ENCODE measurements at places on chromosomes 7 and 10. TPM values are rescaled to one million over a fixed set of nuclear protein-coding genes. Genes with fewer than 3 reads are reported as not detected.
A peak's percentile ranks its signal among the peaks of the same experiment; 100 is the strongest.

Gene PEX1
- total RNA-seq: 67.6 TPM

GRCh38 chr7:17611611-17612010 is 313.2 kb downstream of the AHR start:
- no peak for DNase-seq

- no peak for DNase-seq
Observed at GRCh38 chr10:111037858-111038257, 39.0 kb upstream of the ADRA2A start.

- DNase-seq: no peak
Observed at GRCh38 chr10:129331207-129331838, 135.7 kb upstream of the MGMT start.

GRCh38 chr10:123143162-123143824 is 4.6 kb upstream of the HMX2 start:
- DNase-seq: peak; percentile 64

DNA sequence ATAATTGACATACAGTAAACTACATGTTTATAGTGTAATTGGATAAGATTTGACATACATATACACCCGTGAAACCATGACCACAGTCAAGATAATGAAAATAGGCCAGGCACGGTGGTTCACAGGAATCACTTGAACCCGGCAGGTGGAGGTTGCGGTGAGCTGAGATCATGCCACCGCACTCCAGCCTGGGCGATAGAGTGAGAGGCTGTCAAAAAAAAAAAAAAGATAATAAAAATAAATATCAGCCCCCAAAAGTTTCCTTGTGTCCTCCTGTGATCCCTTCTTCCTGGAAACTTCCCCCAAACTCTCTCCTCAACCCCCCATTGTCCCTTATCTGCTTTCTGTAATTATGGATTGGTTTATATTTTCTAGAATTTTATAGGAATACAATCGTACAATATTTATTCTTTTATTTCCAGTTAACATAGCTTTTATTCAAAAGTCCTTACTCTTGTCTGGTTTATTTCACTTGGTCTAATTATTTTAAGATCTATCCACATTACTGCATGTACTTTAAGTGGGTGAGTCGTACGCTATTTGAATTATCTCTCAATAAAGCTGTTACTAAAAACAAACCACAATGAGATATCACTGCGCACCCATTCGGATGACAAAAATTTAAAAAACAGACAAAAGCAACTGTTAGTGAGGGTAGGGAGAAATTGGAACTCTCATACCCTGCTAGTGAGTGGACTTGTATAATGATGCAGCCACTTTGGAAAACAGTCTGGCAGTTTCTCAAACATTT is 30.1 kb upstream of the TNPO3 start:
- no peak for DNase-seq

DNA sequence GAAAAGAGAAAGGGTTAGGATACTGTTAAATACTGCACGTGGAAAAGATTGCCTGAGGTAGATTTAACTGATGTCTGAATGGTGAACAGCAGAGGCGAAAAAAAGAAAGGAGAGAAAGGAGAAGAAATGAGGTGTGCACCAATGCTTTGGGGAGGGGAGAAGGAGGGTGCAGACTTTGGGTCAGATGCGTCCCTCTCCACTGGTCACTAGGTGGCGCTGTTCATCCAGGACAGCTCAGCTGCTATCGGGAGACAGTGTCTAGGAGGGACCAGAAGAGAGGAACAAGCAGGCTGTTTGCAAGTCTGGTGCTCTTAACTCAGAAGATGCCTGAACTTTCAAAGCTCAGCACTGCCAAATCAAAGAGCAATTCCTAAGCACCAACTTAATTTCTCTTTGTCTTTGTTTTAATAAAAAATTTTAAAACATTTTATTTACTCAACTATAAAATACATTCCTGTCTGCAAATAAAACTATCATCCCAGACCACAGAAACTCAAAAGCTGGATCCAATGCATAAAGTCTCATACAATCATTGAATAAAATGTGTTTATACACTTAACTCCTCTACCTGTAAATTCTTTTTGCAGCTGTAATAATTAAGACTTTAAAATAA is 83.9 kb upstream of the PDLIM1 start:
- DNase-seq: peak; percentile 92

Gene NIPSNAP2
- 69.0 TPM for total RNA-seq

- DNase-seq: peak; percentile 76
Observed at GRCh38 chr10:132308587-132309470, 1.1 kb upstream of the STK32C start.

Gene DLD
- total RNA-seq: 136 TPM

DNA sequence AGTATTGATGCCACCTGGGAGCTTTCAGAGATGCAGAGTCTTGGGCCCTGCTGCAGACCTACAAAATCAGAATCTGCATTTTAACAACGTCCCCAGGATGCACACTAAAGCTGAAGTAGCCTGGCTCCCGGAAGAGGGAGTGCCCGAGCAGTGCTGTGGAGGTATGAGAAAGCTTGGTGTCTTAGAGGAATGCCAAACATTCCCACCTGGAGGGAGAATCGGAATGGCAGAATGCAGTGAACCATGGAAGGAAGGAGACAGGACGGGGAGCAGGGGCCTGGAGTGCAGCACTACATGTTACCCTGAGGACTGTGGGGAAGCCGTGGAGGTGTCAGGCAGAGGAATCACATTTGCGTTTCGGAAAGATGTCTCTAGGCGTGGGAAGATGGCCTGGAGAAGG is 90.9 kb downstream of the AOAH start:
- DNase-seq: peak; percentile 45

DNA sequence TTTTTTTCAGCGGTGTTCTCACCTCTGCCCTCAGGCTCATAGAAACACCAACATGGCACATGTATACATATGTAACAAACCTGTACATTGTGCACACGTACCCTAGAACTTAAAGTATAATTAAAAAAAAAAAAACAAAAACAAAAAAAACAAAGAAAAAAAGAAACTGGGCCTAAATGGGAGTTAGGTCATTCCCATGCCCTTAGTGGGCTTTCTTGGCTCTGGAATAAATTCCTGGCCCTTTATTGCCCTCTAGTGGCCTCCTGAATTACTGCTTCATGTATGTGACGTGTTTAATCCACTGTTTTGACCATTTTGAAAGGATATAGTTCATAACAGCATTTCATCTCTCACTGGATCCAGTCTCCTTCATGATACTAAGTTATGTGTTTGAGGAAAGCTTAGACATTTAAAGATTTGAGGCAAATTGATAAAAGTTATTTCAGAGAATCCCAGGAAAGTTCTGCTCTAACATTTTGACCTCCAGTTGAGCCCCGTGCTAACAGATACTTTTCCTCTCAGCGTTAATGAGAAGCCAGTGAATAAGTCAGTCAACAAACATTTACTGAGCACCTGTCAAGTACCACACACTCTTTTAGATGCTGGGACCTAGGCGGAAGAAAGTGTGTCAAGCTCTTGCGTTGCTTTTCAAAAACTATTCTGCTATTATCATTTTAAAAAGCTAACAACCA is 54.7 kb upstream of the SYPL1 start:
- peak; percentile 82 for DNase-seq

Gene TAS2R41
- not detected for total RNA-seq

- DNase-seq: no peak
Observed at GRCh38 chr10:31698181-31698830, 230.3 kb downstream of the ARHGAP12 start.

GRCh38 chr10:11242443-11243387 is 225.0 kb downstream of the CELF2 start:
- DNase-seq: no peak

DNA sequence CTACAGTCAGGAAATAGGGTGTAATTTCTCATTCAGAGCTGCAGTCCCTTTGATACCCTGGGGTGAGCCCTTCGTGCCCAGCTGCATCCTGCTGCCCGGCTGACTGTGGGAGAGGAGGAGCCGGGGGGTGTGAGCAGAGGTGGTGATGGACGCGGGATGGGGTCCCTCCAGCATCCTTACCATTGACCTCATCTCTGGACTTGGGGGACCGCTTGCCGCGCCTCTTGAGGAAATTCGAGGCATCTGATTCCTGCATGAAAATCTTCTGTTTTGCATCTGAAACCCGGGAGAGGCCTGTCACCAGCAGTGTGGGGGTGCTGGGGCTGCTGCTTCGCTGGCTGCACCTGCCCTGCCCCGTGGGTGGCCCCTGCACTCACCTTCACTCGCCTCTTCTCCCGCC is 816 bp downstream of the UCMA start:
- DNase-seq: no peak

Gene ANXA11
- total RNA-seq: 2.7 TPM

- no peak for DNase-seq
Observed at GRCh38 chr7:111865430-111865829, 303.1 kb upstream of the IMMP2L start.

GRCh38 chr10:86079088-86079487 is 287.5 kb downstream of the GRID1 start:
- DNase-seq: no peak

- peak; percentile 45 for DNase-seq
Observed at GRCh38 chr7:3164380-3164792, 120.7 kb upstream of the CARD11 start.

- peak; percentile 79 for DNase-seq
Observed at GRCh38 chr10:126147866-126148587, 240.2 kb downstream of the ADAM12 start.

- DNase-seq: no peak
Observed at GRCh38 chr10:75231672-75232581, 3.8 kb downstream of the COMTD1 start.

Gene SPRN
- total RNA-seq: 0.06 TPM

Gene FKBP6
- not detected for total RNA-seq

DNA sequence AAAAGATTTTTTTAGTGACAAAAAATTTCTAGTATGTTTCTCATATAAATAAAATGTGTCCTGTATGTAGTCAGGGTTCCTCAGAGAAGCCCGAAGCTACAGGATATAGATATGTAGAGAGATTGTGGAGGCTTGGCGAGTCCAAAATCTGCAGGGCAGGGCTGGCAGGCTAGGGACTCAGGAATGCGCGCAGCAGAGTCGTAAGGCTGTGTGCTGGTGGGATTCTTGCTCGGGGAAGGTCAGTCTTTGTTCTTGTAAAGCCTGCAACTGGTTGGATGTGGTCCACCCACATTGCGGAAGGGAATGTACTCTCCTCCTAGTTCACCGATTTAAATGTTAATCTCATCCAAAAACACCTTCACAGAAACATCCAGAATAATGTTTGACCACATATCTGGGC is 30.6 kb downstream of the LHPP start:
- DNase-seq: no peak

Gene NXPH1
- total RNA-seq: not detected

- no peak for DNase-seq
Observed at GRCh38 chr10:129586898-129587443, 119.9 kb downstream of the MGMT start.

Gene ADAM8
- total RNA-seq: 3.2 TPM

Gene EEPD1
- total RNA-seq: 1.1 TPM

GRCh38 chr10:34781711-34782110 is 33.4 kb downstream of the PARD3 start:
- no peak for DNase-seq

DNA sequence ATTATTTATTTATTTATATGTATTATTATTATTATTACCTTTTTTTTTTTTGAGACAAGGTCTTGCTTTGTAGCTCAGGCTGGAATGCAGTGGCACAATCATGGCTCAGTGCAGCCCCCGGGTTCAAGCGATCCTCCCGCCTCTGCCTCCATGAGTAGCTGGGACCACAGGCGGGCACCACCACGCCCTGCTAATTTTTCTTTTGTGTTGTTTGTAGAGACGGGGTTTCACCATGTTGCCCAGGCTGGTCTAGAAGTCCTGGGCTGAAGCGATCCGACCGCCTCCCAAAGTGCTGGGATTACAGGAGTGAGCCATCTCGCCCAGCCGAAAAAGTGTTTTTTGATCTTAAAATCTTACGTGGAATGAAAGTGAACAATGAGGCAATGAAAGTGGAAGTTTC is 79.4 kb upstream of the C1GALT1 start:
- no peak for DNase-seq

DNA sequence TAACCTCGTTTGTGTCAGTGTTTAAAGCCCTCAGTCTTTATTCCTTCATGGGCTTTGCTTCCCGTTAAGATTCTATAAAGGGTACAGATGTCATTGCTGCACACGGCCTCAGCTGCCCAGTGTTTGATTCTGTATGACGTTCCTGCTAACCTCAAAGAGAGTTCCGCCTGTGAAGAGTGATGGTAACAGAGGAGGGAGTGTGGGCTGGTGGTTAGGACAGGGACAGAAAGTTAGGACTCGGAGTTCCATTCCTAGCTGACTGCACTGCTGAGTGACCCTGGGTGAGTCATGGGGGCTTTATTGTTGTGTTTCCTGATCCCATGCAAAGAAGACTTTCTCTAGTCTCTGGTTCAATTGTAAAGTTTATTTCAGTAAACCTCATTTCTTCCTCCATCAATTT is 227.1 kb downstream of the DYNC1I1 start:
- DNase-seq: no peak

DNA sequence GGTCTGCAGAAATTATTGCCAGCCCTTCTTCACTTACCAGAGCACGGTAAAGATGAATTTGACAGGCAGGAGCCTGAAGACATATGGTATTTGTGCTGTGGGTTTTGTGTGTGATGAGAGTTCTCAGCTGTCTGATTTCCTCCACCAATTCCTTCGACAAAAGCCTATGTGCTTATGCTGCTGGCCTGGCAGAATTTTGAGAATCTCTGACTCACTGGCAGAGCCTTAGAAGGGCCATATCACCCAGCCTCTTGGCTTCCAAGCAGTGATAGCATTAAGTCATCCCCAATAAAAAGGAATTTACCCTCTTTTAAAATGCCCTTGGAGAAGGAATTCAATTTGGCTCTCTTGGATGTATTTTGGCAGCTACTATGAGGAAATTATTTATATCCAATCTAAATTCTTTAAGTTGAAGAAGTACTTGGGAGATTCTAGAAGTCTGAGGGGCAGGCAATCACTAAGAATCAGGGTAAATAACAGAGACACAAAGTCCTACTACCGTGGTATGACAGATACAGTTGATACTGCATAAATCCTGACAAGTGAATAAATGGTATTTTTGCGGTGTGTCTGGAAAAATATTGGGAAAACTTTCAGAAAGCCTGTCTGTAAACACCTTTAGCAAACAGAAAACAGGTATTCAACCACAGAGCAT is 68.6 kb upstream of the EFCAB10 start:
- no peak for DNase-seq

- DNase-seq: no peak
Observed at GRCh38 chr7:127093340-127093739, 159.4 kb downstream of the GRM8 start.

- DNase-seq: no peak
Observed at GRCh38 chr7:43869867-43870240, 537 bp upstream of the MRPS24 start.

GRCh38 chr10:9901971-9902370 is 1115.7 kb upstream of the CELF2 start:
- DNase-seq: no peak

DNA sequence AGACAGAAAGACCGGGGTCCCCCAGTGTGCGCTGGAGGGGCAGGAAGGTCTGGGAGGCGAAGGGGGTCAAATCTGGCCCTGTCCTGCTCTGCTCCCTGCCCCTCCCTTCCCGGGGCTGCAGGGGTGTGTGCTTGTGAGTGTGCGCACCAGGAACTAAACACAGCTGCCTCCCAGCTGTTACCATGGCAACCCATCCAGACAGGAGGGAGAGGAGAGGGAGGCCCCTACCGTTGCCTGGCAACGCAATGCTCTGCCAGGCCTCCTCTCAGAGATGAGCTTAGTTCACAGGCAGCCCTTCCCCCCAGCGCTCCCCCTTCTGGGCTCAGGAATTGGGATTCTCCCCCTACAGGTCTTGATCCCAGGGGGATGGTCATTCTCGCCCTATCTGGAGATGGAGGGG is 6.1 kb downstream of the NYAP1 start:
- peak; percentile 100 for DNase-seq
